NCI-H2081 treated with DMSO at 0.1 percent for 48 hours (cell line): ENCODE measurements at places on chromosomes 11 and 22.

- no peak for DNase-seq
Observed at GRCh38 chr11:36077886-36078685, 134.2 kb downstream of the LDLRAD3 start.

GRCh38 chr11:35681163-35681767, 18.7 kb downstream of the TRIM44 start:
- no peak for DNase-seq

GRCh38 chr11:47506795-47507562, 46.0 kb downstream of the CELF1 start:
- no peak for DNase-seq

- no peak for DNase-seq
Observed at GRCh38 chr11:1690167-1691025, 6.6 kb upstream of the KRTAP5-6 start.

DNA sequence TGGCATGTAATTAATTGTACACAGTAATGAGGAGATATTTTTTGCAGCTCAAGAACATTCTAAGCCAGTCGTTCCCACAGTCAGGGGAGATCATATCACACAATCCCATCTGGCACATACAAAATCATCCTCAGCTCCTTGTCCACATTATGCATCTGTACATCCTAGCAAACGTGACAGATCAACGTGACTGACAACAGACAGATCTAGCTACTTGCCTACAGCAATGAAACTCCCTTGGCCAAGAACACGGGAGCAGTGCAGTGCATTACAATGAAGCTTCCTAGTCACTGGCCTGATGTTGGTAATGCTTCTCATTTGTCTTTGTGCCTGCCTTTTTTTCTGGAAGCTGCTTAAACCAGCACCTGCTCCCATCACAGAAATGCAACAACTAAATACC, 24.5 kb upstream of the GUCY1A2 start:
- DNase-seq: no peak

- DNase-seq: no peak
Observed at GRCh38 chr11:100093698-100094097, 593.4 kb upstream of the ARHGAP42 start.

GRCh38 chr11:45669146-45669545, 3.7 kb upstream of the CHST1 start:
- no peak for DNase-seq

DNA sequence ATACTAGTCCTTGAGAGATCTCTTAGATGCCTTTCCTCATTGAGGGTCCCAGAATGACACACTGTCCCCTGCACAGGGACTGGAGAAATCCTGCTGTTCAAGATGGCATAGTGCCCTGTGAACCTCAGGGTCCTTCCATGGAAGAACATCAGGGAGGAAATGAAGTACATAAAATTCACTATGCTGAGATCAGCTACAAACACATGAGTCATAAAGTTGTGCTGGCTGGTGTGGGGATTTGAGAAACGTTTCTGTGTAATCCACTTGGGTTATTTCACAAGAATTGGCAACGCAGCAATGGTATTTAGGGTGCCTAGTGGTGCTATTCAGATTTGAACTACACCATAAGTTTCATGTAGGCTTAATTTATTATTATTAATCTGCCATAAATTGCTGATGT, 174.4 kb downstream of the MAML2 start:
- no peak for DNase-seq

- DNase-seq: no peak
Observed at GRCh38 chr11:12118949-12119348, 8.6 kb downstream of the MICAL2 start.

DNA sequence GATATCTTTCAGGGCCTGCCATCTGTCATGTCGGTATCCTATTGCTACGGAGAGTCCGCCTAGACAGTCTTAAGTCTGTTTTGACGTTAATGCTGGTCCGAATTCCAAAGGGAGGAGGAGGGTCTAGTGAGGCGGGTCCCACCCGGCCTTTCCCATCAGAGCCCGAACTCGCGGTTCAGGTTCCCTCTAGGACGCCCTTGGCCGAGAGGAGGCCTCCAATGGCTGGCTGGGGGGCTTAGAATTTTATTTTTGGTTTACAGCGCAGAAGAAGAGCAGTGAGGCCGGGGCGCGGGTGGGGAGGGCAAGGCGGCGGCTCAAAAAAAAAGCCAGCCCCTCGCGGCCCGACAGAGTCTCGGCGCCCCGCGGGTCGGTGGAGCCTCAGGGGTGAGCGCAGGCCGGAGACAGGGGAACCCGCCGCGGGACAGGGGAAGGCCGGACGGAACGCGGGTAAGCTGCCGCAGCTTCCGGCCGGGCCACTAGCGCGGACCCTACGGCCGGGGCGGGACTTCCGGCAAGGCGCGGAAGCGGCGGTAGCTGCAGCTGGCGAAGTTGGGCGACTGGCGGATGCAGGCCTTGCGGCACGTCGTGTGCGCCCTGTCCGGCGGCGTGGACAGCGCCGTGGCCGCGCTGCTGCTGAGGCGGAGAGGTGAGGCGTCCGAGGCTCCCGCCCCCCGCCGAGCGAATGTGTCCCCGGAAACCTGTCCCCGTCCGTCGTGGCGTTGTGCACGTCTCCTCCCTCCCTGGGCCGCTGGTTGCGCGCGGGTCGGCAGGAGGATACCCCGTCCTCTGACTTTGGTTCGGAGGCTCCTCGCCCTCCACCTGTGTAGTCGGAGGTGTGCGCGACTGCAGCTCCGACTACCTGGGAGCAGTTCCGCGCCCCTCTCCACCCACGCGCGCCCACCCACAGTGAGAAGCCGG, at the start of gene TRMU:
TSS of gene TRMU (plus strand) at position 514 of the 918 bp plus-strand sequence. CDS start at position 565, 51 bp downstream.
- no peak for DNase-seq
